Activated CD4-positive, alpha-beta T cell treated with anti-CD3 and anti-CD28 coated beads for 24 hours (primary cell): ENCODE measurements at places on chromosomes 1 and 21.

DNA sequence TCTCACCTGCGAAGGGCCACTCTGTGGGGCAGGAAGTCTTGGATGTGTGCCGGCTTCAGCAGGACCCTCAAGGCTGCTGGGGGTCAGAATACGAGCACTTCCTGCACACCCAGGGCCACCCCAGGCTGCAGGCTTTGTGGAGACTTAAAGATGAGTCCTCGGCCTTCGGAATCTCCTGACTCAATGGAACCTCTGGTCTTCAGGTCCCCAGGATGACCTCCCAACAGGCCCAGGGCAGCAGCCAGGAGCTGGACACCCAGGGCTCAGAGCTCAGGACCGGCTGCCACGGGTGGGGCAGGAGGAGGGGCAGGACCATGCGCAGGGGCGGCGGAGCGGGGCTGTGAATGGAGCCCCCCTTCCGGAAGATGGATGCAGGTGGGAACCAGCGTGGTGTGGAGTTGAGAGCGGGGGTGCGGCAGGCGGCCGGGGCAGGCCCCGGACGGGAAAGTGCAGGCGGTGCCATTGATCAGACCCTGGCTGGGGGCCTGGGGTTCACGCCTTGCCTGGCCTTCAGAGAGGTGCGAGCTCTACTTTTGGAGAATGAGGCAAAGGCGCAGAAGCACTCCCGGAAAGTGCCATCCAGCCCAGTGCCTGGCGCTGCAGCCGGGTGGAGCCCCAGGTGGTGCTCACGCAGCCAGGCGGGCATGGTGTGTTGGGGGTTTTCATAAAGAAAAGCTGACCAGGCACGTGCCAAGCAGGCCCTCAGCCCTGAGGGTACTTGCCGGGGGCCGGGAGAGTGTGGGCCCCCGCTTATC, 10.4 kb downstream of the COL18A1 start:
- no peak for DNase-seq

- no peak for DNase-seq
These were observed 128.8 kb downstream of the KCNN3 start for GRCh38 chr1:154741327-154741726.

- no peak for DNase-seq
These were observed 26.6 kb downstream of the ATF6 start for GRCh38 chr1:161792740-161793139.

- DNase-seq: no peak
These were observed 115.6 kb downstream of the ZNF281 start for GRCh38 chr1:200294241-200294640.

DNA sequence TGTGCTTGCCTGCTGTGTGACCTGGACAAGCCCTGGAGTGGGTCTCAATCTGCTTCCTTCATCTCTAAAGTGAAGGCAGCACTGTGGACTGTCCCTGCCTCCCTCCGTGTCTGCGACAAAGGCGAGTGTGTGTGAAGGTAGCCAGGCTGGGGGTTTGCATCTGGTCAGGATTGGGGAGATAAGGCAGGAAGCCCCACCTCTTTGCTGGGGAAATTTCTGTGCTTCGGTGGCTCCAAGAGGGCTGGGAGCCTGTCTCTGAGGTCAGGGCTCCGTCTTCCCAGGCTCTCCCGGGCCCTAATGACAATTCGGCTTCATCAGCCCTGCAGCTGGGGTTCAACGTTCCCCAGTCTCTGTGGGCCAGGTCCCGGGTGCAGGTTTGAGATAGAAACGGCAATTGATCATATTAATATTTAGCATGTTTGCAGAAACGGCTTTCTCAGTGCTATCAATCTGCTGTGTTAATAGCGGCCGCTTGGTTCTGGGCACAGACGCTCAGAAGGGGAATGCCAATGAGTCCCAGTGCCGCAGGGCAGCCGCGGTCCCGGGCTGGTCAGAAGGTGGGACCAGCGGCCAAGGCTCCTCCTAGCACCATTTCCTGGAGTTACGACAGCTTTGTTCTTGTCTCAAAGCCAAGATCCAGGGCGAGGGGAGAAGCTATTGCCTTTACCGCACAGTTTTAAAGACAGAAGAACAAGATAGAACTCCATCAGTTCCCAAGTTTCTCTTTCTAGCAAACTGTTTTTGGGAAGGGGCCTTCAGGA, 105.7 kb downstream of the PRDM16 start:
- no peak for DNase-seq

DNA sequence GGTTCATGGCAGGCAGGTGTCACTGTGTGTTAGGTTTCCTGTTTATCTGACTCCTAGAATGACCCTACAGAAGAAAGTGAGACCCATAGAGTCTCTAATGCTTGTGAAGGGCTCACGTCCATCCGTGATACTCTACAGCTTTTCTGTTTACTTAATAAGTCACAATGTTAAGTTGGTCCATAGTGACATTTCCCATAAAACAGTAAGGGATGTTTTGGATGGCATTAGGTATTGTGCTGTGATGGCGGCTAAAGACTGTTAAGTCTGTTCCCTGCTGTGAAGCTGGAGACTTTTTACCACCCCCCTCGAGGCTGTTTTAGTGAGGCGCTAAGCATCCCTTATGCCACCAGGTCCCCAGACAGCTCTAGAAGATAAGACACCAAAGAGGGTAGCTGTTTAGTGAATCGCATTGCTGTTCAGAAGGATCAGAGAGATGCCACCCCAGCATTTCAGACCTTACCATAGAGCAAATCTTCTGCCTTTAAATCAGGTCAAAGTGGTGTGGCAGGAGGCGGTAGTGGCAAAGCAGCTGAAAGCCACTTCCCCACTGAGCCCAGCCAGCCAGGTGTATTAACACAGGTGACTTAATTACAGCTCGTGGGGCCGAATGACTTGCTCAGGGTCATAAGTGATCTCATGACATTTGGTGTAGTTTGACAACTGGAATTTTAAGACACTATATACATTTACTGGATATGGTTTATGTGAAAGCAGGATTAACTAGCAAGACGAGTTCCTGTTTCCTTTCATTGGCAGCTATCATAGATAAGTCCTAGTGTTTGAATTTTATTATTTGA, 25.0 kb downstream of the SLC37A1 start:
- no peak for DNase-seq

GRCh38 chr1:171716616-171717015, 25.2 kb downstream of the VAMP4 start:
- DNase-seq: no peak

GRCh38 chr1:186617926-186618325, 62.3 kb downstream of the PTGS2 start:
- DNase-seq: no peak

DNA sequence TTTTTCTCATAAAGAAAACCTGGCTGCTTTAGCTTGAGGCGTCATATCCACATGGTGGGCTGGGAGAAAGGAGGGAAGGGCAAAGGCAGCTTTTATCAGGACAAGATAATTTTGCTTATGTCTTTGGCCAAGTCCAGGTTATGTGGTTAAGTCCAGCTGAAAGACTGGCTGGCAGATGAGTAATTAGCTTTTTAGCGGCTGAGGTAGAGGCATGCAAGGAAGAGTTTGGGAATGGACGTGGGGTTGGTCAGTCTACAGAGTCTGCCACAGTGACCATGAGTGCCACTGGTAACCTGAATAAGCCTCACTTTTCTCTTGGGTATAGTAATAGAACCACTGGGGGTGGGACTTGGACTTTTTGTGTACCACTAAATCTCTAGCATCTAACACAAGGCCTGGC, 39.8 kb downstream of the NEK7 start:
- DNase-seq: no peak

DNA sequence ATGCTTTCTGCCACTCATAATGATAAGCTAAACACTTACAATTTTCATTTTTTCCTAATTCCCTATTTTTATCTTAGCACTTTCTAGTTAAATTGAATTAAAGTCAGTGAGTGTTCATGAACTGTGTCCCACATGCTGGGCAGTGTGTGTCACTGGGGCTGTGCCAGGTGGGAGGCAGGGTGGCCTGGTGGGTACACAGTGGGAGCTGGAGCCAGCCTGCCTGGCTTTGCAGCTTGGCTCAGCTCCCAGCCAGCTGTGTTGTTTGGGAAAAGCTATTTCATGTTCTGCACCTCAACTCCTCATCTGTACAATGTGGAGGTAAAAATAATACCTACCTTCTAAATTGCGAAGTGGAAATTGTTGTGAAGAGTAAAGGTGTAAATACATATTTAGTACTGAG, 238.4 kb downstream of the PLA2G4A start:
- DNase-seq: no peak
